HepG2 (cell line): ENCODE measurements at places on chromosomes 5 and 9. TPM values are rescaled to one million over a fixed set of nuclear protein-coding genes. Genes with fewer than 3 reads are reported as not detected.

The TAF11L5 gene
- not detected in 2 replicates for total RNA-seq

The ST8SIA4 gene
- total RNA-seq: not detected in 2 replicates

The SLC2A6 gene
- 6.3 and 15.0 TPM in 2 replicates for total RNA-seq

The HTR1A gene
- total RNA-seq: not detected in 2 replicates

DNA sequence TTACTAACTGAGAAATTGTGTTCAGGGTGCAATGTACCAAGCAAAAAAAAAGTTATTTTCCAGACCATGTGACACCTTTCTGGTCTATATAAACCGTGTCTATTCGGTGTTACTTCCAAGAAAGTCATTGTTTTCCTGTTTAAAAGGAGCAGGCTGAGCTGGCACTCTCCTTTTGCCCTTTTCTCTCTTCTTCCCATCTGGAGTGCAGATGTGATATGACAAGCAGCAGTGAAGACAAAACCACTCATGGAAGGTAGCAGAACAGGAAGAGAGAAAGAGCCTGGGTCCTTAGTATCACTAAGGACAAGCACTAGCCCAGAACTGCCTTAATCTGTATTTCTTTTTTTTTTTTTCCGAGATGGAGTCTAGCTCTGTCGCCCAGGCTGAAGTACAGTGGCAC, 25.6 kb downstream of the LYRM7 start:
- no peak for DNase-seq
- no peak overlapping the region for H3K27ac ChIP-seq
- H3K36me3 ChIP-seq: 0 out of 3 replicates have a peak, but pooled peaks cover 7% of the 10 kb centered on the region
- H3K4me3 ChIP-seq: no peak overlapping the region

- H3K27me3 ChIP-seq: no peaks in the 10 kb centered on the region
- H3K4me3 ChIP-seq: no peak overlapping the region
- no peak overlapping the region for H3K27ac ChIP-seq
- no peak for DNase-seq
- no peaks in the 10 kb centered on the region; the same call in 1 of the 2 replicates for H3K4me1 ChIP-seq
Observed at GRCh38 chr5:109566361-109566760, 123.4 kb upstream of the MAN2A1 start.

GRCh38 chr5:96080557-96080956, 118.9 kb upstream of the ELL2 start:
- H3K27ac ChIP-seq: no peak overlapping the region
- peaks cover 34% of the 10 kb centered on the region for H3K4me1 ChIP-seq
- H3K27me3 ChIP-seq: no peaks in the 10 kb centered on the region
- no peak for DNase-seq
- no peaks in the 10 kb centered on the region for H3K36me3 ChIP-seq

DNA sequence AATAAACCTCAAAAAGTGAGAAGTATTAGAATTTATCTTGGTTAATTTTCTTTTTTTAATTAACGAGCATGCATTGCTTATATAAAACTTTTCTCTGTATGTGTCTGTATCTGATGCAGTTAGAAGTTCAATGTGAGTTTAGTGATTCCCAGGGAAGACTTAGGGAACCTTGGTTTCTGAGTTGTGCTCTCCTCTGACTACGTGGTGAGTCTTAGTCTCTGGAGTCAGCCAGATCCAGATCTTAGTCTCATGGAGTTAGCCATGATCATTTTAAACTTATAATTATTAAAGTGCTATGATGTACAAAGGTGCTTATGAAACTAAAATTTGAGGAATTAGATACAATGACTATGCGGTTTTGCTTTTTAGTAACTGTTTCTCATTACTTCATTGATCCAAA, 285.3 kb upstream of the DMRT1 start:
- H3K27me3 ChIP-seq: no peaks in the 10 kb centered on the region
- no peak overlapping the region for H3K4me3 ChIP-seq
- H3K4me1 ChIP-seq: 0 out of 2 replicates have a peak, but pooled peaks cover 7% of the 10 kb centered on the region
- no peak overlapping the region for H3K27ac ChIP-seq
- H3K36me3 ChIP-seq: no peaks in the 10 kb centered on the region
- no peak for DNase-seq

DNA sequence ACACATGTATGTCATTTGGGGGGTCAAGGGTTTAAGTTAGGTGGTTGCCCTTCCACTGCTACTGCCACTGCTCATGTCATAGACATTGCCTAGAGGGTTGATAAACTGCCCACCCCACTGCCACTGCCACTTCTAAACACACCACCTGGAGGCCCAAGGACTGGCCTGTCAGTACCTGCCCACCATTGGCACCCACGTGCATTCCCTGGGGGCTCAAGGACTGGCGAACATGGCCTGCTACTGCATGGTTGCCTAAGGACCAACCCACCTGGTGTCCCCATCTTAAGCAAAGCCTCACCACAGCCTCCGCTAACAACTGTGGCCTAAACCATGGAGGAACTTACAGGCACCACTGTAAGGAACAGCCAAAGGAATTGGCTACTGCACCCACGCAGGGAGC, 185.6 kb upstream of the TLX3 start:
- H3K4me1 ChIP-seq: no peaks in the 10 kb centered on the region
- H3K27me3 ChIP-seq: no peaks in the 10 kb centered on the region; the same call in 1 of the 2 replicates
- no peak for DNase-seq
- H3K36me3 ChIP-seq: no peaks in the 10 kb centered on the region
- H3K27ac ChIP-seq: no peak overlapping the region

- no peak overlapping the region for H3K4me3 ChIP-seq
- H3K36me3 ChIP-seq: no peaks in the 10 kb centered on the region
- no peaks in the 10 kb centered on the region for H3K27me3 ChIP-seq
- no peak for DNase-seq
- no peak overlapping the region for H3K27ac ChIP-seq
- no peaks in the 10 kb centered on the region for H3K4me1 ChIP-seq
Observed at GRCh38 chr5:118701791-118702190, 286.6 kb downstream of the DTWD2 start.

DNA sequence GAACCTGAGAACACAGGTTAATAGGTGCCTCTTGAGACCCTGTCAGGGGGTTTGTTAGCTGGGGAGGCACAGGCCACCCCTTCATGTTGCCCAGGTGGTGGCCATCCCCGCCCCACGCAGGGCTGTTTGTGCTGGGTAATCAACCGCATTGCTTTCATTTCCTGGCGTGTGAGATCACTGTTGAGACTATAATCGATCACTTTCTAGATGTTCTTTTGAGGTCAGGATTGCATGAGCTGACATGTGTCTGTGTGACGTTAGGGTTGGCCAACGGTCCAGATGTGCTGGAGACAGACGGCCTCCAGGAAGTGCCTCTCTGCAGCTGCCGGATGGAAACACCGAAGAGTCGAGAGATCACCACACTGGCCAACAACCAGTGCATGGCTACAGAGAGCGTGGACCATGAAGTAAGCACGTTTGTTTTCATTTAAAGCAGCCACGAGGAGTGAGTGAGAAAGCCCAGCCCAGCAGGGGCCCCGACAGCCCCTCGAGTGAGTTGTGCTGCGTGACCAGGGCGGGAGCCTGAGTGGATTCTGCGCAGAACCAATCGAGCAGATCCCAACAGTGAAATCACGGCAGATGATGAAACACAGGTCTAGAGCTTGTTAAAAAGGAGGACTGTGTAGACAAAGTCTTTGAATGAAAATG, 115.0 kb upstream of the CACNA1B start:
- no peak overlapping the region for H3K27ac ChIP-seq

DNA sequence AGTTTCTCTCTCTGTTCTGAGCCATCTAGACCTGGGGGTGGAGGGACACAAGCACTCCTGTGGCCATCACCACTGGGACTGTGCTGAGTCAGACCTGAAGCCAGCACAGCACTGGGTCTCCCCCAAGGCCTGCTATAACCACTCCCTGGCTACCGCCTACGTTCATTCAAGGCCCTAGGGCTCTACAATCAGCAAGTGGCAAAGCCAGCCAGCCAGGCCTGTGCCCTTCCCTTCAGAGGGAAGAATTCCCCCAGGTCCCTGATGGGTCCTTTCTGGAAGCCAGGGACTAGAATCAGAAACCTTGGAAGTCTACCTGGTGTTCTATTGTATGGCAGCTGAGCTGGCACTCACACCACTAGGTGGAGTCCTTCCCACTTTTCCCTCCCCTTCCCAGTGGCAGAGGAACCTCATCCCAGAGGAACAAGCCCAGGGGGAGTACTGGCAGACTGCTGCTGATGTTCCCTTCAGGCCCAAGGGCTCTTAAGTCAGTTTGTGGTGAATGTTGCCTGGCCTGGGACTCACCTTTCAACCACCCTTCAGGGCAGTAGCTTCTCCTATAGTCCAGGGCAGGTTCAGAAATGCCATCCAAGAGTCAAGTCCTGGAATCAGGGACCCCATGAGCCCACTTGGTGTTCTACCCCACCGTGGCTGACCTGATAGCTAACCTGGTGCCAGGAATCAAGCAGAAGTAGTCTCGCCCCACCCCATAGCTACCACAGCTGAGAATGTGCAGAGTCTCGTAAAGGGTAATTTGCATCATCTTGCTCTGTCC, 20.0 kb downstream of the JMY start:
- H3K27me3 ChIP-seq: no peaks in the 10 kb centered on the region
- no peaks in the 10 kb centered on the region for H3K36me3 ChIP-seq
- DNase-seq: peak; percentile 45
- peaks cover 35% of the 10 kb centered on the region for H3K4me1 ChIP-seq
- no peak overlapping the region for H3K27ac ChIP-seq

GRCh38 chr5:159386028-159386711, 55.9 kb upstream of the IL12B start:
- no peak for DNase-seq
- no peaks in the 10 kb centered on the region for H3K4me1 ChIP-seq
- no peaks in the 10 kb centered on the region for H3K27me3 ChIP-seq
- H3K36me3 ChIP-seq: no peaks in the 10 kb centered on the region

DNA sequence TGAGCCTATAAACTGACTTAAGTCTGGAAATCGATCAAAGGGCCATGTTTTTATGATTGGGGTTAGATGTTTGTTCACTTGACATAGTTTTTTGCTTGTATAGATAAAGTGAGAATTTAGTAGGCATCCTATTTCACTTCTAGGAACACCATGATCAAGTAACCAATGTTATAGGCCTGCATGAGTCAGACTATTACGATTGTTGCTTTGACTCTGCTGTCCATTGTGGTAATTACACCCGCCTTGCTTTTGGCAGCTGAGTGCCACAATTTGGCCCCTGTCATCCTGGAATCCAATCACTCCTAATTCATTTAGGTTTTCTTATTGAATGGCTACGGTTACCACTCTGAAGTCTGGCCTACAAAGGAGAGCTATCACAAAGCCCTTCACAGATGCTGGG, 67.8 kb upstream of the IL33 start:
- DNase-seq: no peak
- peaks cover 5% of the 10 kb centered on the region; the same call in 1 of the 2 replicates for H3K4me1 ChIP-seq
- no peak overlapping the region for H3K27ac ChIP-seq

DNA sequence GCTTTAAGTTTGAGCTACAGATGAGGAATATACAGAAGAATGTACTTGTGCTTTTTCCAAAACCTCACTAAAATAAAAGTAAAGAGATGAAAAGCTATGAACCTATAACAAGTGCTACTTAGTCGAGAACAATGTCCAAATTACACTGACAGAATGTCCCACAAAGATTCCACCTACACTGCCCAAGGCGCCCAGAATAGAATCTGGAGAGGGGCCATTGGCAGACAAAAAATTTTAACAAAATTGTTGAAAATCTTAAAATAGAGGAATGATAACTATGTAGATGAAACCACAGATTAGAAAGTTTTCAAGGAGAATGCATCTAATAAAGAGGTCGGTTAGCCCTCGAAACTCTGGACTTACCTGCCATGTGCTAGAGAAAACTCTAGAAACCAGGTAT, 235.3 kb downstream of the CETN3 start:
- H3K27ac ChIP-seq: no peak overlapping the region
- no peaks in the 10 kb centered on the region for H3K36me3 ChIP-seq
- no peaks in the 10 kb centered on the region for H3K27me3 ChIP-seq
- H3K4me3 ChIP-seq: no peak overlapping the region
- H3K4me1 ChIP-seq: no peaks in the 10 kb centered on the region
- no peak for DNase-seq

DNA sequence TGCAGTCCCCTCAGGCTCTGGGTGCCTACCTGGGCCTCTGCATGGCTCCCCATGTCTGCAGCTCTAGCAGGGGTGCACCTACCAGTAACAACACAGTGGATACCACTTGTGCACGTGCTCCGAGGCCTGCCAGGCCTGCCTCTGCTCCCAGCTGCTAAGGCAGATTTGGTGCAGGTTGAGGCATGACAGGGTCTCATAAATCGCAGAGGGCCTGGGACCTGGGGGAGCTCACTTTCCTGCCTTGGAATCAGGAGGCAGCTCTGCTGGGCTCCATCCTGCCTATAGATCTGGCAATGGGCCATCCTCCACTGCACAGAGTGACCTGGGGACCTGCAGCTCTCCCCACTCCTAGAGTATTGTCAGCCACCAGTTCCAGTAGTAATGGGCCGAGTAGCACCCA, 121.9 kb upstream of the CXCL14 start:
- H3K36me3 ChIP-seq: no peaks in the 10 kb centered on the region
- no peaks in the 10 kb centered on the region; the same call in 1 of the 2 replicates for H3K27me3 ChIP-seq
- no peak for DNase-seq
- no peak overlapping the region for H3K4me3 ChIP-seq
- H3K27ac ChIP-seq: no peak overlapping the region
- H3K4me1 ChIP-seq: no peaks in the 10 kb centered on the region

GRCh38 chr9:94867281-94867841, 140.9 kb downstream of the AOPEP start:
- peak overlapping the region; percentile 68 for H3K27ac ChIP-seq
- no peaks in the 10 kb centered on the region for H3K27me3 ChIP-seq
- H3K4me1 ChIP-seq: peaks cover 41% of the 10 kb centered on the region
- H3K36me3 ChIP-seq: no peaks in the 10 kb centered on the region; the same call in 1 of the 2 replicates
- H3K4me3 ChIP-seq: no peak overlapping the region

GRCh38 chr9:127222388-127223095, 42.0 kb upstream of the GARNL3 start:
- peaks cover 4% of the 10 kb centered on the region; the same call in 2 of the 3 replicates for H3K27me3 ChIP-seq
- H3K36me3 ChIP-seq: no peaks in the 10 kb centered on the region
- peaks cover 27% of the 10 kb centered on the region for H3K4me1 ChIP-seq

GRCh38 chr5:78698191-78698791, 49.7 kb upstream of the LHFPL2 start:
- H3K27ac ChIP-seq: no peak overlapping the region
- H3K36me3 ChIP-seq: no peaks in the 10 kb centered on the region
- H3K4me3 ChIP-seq: no peak overlapping the region
- no peak for DNase-seq

DNA sequence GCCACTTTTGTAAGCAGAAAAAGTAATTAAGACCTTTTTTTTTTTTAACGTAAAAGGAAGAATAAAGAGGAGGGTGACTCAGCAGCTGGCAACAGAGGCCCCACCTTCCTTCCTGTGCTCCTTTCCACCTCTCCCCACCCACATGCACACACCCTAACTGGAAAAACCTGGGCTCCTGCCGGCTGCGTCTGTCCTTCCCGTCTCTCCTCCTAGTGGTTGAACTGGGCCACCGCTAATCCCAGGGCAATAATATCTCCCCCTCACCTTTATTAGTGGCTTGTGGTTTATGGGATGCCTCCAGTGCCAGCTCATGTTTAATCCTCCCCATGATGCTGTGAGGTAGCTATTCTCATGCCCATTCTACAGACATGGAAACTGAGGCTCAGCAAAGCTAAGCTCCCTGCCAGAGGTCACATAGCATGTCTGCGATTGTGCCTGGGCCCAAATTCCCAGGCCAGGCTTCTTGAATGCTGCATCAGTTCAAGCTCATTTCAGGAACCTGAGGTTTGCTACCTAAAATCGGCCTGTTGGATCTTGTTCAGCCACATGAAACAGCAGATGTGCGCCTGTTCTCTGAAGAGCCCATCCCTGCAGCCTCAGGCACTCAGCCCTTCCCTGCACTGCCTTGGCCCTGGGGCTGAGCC, 60.9 kb upstream of the IL17B start:
- H3K36me3 ChIP-seq: no peaks in the 10 kb centered on the region
- H3K4me1 ChIP-seq: peaks cover 64% of the 10 kb centered on the region
- peak; percentile 84 for DNase-seq
- H3K27me3 ChIP-seq: no peaks in the 10 kb centered on the region
